ENCODE measurements at places on chromosomes 7 and 10.

DNA sequence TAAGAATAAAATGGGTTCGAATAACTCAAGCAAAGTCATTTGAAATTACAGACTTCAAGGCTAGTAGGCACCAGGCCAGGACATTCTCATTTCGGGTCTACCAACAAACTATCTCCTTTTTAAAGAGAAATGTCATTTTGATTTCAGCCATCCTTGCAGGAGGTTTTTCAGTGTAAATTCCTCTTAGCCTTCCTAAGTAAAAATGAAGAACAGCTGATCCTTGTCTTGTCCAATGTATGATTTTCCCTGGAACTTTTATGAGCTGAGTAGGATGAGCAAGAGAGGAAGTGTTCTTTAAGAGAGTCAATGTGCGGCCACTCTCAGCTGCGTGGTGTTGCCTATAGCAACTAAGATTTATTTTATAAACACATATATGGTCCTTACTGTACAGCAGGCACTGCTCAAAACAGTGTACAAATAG, 110.1 kb downstream of the PLCE1 start:
- DNase-seq = no peak

- peak; percentile 91 for DNase-seq
Measured at GRCh38 chr10:126090911-126091728, 194.8 kb downstream of the FANK1 start.

GRCh38 chr7:98923512-98923911, 45.2 kb downstream of the TRRAP start:
- DNase-seq = no peak

DNA sequence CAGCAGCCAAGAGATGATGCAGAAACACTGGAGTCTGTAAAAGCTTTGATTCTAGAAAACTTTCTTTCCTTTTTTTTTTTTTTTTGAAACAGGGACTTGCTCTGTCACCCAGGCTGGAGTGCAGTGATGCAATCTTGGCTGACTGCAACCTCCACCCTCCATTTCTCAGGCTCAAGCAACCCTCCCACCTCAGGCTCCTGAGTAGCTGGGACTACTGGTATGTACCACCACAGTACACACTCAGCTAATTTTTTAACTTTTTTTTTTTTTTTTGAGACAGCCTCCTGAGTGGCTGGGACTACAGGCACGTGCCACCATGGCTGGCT, 17.0 kb upstream of the BAG3 start:
- no peak for DNase-seq

GRCh38 chr7:29924006-29924405, 65.6 kb downstream of the SCRN1 start:
- DNase-seq = no peak

DNA sequence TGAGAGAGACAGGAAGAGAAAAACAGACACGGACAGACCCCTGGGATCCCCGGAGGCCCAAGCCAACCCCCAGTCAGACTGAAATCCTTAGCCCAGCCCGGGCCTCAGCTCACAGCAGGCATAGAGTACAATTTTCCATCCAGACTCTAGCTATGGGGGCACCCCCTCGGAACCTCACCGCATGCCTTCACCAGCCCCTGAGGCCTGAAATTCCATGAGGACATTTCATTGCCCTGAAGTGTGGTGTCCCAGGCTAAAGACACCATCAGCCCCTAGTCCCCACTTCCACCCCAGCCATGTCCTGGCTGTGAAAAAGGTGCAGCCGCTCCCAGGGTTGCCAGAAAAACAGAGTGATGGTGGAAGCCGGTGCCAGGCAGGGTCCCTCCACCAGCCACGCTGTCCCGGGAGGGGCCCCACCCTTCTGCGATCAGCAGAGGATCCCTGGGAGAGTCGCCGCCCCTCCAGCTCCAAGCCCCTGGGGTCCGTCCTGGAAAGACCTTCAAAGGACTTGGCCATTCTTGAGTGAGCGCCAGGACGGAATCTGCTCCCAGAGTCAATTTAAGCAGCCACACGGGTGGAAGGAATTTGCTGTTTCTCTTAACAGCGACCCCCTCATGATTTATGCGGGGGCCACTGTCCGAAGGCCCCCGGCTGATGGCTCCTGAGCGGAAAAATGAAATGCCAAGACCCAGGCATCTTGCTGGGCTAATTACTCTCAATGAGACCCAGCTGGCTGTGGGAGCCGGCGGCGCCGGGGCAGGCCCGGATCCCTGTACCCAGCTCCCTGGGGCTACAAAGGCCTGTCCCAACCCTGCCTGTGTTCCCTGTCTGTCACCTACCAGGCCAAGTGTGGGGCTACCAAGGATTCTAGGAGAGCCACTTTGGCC, 23.2 kb downstream of the MYL10 start:
- DNase-seq = no peak

- no peak for DNase-seq
Measured at GRCh38 chr7:69436946-69437345, 161.3 kb upstream of the AUTS2 start.

DNA sequence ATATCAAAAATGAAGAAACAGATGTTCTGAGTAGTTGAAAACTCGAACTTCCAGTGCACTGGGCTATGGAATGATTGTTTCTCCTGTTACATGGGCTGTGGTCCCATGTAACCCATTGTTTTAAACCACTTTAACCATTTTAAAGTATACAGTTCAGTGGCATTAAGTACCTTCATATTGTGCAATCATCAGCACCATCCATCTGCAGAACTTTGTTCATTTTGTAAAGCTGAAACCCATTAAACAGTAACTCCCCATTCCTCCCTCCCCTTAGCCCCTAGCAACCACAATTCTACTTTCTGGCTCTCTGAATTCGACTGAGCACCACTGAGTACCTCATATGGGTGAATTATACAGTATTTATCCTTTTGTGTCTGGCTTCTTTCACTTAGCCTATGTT, 217.4 kb downstream of the LRMDA start:
- peak; percentile 16 for DNase-seq

GRCh38 chr10:62710182-62710581, 94.3 kb upstream of the ADO start:
- DNase-seq = no peak

- DNase-seq = no peak
Measured at GRCh38 chr10:95716466-95716865, 22.7 kb upstream of the TCTN3 start.
